Activated gamma-delta T cell treated with Interleukin-2 at 50 U/mL for 16 hours (primary cell): ENCODE measurements at places on chromosomes 16 and 17.

DNA sequence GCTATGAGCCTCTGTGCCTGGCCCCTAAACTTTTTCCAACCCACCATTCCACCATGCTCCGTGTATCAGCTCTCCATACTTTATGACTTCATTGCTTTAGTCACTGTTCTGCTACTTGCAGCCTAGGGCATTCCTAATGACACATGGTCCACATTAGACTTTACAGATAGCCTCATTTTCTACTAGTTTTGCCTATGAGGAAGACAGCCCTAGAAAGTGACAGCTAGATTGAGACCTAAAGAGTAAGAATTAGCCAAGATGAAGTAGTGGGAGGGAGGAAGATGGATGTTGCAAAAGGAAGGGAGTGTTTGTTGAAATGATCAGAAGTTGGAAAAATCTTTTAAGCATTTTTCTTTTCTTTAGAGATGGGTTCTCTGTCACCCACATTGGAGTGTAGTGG lies 11.0 kb downstream of the C16orf54 start:
- DNase-seq: no peak

DNA sequence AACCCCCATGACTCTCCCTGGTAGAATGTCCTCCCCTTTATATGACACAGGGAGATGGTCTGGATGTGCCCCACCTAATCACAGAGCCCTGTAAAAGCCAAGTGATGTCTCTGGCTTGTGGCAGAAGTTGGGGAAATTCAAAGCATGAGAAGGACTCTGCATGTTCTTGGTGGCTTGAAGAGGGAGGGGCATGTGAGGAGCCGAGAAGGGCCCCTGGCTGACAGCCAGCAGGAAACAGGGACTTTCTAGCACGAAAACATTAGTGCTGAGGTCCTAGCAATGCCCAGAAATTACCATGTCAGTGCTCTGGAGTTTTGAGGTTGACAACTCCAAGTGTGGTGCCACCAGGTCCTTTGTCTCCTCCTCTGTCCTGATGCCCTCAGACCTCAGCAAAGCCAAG lies 75.9 kb downstream of the USP22 start:
- DNase-seq: no peak

GRCh38 chr16:2288726-2289125 lies 20.8 kb upstream of the RNPS1 start:
- no peak for DNase-seq

DNA sequence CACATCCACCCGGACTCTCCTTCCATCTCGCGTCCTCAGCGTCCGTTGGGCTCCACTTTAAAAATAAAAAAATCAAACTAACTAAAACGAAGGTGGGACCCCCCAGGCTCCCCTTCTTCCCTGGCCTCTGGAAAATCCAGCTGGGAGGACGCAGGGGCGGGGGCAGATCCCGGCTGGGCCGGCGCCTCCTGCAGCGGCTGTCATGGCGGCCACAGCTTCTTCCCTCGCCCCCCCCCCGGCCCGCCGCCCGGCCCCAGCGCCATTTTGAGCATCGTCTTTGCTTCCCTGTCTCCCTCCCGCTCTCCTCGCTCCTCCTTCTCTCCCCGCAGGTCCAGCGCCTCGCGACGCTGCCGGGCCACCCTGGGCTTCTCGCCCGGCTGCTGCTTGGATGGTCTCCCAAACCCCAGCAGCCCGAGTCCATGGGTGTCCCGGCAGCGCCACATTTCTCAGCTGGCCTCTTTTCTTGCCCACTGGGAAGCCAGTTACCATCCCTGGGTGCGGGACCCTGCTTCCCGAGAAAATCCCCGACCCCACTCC lies 3.3 kb downstream of the HOXB2 start:
- DNase-seq: peak; percentile 22

GRCh38 chr16:51430716-51431369 lies 279.8 kb upstream of the SALL1 start:
- no peak for DNase-seq

GRCh38 chr16:80158766-80159165 lies 382.0 kb upstream of the DYNLRB2 start:
- no peak for DNase-seq

GRCh38 chr16:77308163-77308561 lies 109.0 kb downstream of the SYCE1L start:
- no peak for DNase-seq

DNA sequence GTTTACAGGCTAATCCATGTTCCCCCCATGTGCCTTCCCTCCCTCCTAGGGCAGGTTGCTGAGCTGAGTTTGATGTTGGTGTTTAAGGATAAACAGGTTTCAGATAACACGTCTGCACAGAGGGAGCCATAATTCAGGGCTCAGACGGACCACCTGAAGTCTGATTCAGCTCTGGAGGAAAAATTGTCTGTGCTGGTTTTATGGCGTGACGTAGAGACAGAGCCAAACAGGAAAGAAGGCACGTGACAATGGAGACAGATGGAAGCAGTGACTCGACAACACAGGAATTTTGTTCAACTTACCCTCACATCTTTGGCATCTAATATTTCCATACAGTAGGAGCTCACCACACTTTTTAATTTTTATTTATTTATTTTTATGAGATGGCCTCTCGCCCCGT lies 10.7 kb upstream of the USP10 start:
- no peak for DNase-seq

GRCh38 chr17:862582-862981 lies 80.4 kb downstream of the MRM3 start:
- no peak for DNase-seq

GRCh38 chr16:57846078-57846697 lies 43.9 kb upstream of the KIFC3 start:
- DNase-seq: no peak

GRCh38 chr17:43713494-43714162 lies 45.0 kb downstream of the SOST start:
- no peak for DNase-seq

GRCh38 chr17:73822371-73822770 lies 178.1 kb upstream of the SDK2 start:
- DNase-seq: no peak

- no peak for DNase-seq
These were observed 1231.1 kb downstream of the CDH11 start for GRCh38 chr16:63890723-63891122.

DNA sequence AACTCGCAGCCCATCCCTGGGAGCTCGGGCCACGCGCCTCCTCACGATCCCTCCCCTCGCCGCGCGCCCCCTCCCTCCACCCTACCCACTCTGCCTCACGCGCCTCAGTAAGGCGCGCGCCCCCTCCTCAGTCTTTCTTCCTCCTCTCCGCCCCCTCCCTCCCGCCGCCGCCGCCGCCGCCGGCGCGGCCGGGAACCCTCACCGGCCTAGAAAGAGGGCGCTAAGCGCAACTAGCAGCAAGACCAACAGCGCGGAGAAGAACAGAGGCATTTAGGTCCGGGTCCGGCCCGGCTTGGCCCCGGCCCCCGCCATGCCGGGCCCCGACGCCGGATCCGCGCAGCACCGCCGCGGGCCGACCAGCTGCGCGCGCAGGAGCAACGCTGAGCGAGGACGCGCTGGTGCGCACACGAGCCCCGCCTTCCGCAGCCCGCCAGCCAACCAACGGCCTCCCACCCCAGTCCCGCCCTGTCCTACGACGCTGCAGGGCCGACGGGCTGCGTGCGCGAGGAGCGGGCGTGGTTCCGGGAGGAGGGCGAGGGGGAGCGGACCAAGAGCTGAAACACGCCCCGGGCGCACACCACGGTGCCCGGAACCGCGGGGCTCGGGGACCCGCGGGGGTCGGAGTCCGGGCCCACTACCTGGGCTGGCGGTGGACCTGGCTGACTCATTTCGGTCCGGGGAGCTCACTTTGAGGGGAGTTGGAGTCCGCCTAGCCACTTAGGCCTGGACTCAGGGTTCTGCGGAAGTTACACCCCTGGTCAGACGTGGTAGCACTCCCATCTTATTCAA lies at the start of gene BLTP2:
Gene BLTP2, minus strand, starts transcription at position 372 of the 789 bp plus-strand sequence. Its CDS starts 102 bp downstream, at position 270.
- DNase-seq: peak; percentile 95

DNA sequence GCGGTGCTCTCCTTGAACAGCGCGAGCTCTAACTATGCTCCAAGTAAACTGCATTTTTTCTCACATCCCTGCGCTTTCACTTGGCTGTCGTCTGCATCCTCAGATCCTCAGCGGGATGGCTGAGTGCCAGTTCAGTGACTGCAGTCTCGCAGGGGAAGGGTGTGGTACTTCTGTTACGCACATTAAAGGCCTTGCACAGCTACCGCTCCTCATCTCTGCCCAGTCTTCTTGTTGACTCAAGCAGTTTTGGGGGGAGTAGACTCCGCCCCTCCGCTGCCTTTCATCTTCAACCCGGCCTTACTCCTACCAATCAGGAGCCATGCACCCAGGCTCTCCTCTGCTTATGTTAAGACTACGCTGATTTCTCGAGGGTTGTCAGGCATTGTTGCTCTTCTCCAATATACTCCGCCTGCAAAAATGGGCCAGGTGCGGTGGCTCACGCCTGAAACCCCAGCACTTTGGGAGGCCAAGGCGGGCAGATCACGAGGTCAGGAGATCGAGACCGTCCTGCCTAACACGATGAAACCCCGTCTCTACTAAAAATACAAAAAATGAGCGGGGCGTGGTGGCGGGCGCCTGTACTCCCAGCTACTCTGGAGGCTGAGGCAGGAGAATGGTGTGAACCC lies 10.0 kb downstream of the ATP5PD start:
- DNase-seq: peak; percentile 84

- no peak for DNase-seq
These were observed 179.1 kb upstream of the CACNG5 start for GRCh38 chr17:66655861-66656260.

- DNase-seq: no peak
These were observed 244.6 kb upstream of the MAF start for GRCh38 chr16:79845033-79845733.

DNA sequence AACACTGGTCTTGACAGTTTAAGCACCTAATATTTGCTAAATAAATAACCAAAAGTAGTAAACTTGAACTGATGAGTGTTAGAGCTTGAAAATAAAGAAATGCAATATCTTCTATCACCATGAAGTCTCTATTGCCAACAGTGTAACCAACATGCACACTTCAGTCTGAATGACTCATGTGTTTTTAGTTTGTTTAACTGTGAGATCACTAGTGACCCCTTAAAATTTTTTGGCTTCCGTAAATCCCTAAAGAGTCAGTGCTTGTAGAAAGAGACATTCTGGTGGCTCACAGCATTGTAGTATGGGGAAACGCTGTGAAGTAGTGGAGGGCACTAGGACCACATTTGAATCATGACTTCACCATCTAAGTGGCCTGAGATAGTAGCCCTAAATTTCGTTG lies 341.1 kb downstream of the PMP22 start:
- DNase-seq: no peak

- DNase-seq: no peak
These were observed 58.7 kb downstream of the SOCS3 start for GRCh38 chr17:78300962-78301820.

DNA sequence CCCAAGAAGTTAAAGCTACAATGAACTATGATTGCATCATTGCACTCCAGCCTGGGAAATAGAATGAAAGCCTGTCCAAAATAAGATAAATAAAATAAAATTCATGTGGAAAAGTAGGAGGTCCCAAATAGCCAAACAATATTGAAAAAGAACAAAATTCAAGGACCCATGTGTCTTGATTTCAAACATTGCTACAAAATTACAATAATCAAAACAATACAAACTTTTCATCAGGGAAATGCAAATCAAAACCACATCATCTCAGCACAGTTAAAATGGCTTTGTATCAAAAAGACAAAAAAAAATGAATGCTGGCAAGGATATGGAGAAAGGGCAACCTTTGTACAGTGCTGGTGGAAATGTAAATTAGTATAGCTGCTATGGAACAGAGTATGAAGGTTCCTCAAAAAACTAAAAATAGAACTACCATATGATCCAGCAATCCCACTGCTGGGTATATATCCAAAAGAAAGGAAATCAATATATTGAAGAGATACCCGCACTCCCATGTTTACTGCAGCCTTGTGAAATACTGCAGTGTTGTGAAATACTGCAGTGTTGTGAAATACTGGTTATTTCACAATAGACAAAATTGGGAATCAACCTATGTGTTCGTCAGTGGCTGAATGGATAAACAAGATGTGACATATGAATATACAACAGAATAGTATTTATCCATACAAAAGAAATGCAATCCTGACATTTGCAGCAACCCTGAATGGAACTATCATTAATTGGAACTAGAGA lies 24.5 kb upstream of the ZNF287 start:
- DNase-seq: no peak

DNA sequence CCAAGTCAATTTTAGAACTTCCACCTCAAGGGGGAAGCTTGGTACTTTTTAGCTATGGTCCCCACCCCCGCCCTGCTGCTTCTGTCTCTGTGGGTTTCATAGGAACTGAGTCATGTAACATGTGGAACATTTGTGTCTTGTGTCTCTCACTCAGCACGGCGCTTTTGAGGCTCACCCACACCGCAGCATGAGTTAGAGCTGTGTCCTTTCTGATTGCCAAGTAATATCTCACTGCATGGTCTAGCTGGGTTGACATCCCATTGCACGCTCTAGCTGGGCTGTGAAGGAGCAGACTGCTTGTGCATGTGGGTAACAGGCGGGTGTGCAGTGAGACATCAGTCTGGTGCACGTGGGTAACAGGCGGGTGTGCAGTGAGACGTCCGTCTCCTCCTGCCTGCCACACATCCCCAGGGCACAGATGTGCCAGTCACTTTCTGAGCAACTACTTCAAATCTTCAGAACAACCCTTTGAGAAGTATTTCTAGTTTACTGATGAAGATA lies 26.4 kb upstream of the SLC7A5 start:
- peak; percentile 75 for DNase-seq

GRCh38 chr17:47864791-47865216 lies 13.8 kb upstream of the SP6 start:
- no peak for DNase-seq

- no peak for DNase-seq
These were observed 14.0 kb downstream of the MYO1D start for GRCh38 chr17:32862940-32863339.

GRCh38 chr17:72616447-72616846 lies 476.0 kb downstream of the SLC39A11 start:
- no peak for DNase-seq

DNA sequence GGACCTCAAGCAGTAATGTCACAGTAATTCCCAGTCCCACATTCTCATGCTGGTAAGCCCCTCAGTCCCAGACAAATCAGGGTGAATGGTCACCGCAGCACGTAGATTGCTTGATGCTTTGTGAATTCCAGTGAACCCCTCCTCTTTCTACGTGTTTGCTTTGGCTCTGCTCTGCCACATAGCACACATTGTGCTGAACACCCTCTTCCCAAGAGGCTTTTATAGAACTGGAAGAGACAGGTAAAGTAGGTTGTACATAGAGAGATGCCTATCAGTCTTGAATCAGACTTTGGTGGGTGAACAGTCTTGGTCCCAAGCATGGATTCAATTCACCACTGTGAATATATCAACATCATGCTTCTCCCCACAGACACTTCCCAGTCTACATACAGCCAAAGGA lies 579 bp upstream of the KRTAP9-6 start:
- no peak for DNase-seq

GRCh38 chr16:77987810-77988209 lies 34.5 kb upstream of the CLEC3A start:
- no peak for DNase-seq

GRCh38 chr17:57715981-57716380 lies 29.1 kb downstream of the CCDC182 start:
- DNase-seq: no peak
